NCI-H1417 treated with DMSO at 0.1 percent for 48 hours (cell line): ENCODE measurements at places on chromosomes 2 and 18.

DNA sequence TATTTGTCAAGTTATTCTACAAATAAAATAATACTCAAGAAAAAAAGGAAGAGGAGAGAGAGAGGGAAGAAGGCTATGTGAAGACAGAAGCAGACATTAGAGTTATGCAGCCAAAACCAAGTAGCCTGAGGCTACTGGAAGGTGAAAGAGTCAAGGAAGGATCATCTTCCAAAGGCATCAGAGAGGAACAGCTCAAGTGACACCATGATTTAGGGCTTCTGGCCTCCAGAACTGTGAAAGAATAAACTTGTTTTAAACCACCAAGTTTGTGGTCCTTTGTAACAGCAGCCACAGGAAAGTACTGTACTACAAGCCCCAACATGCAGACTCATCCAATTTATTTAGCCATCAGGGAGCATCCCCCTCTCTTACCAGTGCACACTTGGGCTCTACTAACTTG, 788.5 kb upstream of the LRRTM1 start:
- DNase-seq: no peak

GRCh38 chr2:118994172-118994700, 52.2 kb downstream of the MARCO start:
- DNase-seq: no peak

GRCh38 chr2:236941551-236941950, 144.1 kb upstream of the COPS8 start:
- no peak for DNase-seq

GRCh38 chr2:68857202-68857845, 13.9 kb downstream of the BMP10 start:
- no peak for DNase-seq

- no peak for DNase-seq
Observed at GRCh38 chr2:78416625-78417300, 608.7 kb upstream of the REG3G start.

GRCh38 chr2:3659447-3660432, 1.7 kb downstream of the ALLC start:
- DNase-seq: no peak

GRCh38 chr18:57831597-57832377, 28.7 kb upstream of the ATP8B1 start:
- no peak for DNase-seq

GRCh38 chr2:209640358-209640757, 131.3 kb upstream of the UNC80 start:
- DNase-seq: no peak

- no peak for DNase-seq
Observed at GRCh38 chr2:80560326-80560725, 255.8 kb upstream of the LRRTM1 start.

DNA sequence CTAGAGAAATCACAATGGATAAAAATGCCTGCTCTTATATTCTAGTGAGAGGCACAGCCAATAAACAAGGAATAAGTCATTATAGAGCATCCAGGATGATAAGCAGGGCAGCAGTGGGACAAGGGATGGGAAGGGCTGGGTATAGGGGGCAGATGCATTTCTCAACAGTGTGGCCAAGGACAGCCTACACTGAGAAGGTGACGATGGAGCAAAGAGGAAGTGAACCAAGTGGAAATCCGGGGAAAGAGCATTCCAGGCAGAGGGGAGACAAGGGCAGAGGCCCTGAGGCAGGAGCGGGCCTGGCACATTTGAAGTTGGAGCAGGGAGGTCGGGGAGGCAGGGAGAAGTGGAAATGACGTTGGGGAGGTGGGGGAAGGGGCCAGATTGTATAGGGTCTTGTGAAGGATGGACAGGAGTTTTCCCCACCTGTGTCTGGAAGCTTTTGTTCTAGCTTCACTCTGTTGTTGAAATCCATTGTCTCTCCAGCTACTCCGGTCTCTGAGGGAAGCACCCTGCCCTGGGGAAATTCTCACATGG, 17.6 kb downstream of the TMEM177 start:
- no peak for DNase-seq

DNA sequence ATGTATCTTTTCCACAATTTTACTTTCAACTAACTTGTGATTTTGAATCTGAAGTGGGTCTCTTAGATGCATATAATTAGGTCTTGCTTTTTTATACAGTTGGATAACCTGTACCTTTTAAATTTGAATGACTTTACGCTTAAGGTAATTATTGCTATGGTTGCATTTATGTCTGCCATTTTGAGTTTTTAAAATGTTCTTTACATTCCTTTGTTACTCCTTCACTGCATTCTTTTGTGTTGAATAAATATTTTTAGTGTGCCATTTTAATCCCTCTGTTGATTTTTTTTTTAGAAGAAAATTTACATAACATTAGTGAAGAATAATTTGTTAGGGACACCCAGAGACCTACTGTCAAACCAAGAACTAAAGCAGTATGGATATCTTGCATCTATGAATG, 65.3 kb downstream of the BIRC6 start:
- DNase-seq: no peak

DNA sequence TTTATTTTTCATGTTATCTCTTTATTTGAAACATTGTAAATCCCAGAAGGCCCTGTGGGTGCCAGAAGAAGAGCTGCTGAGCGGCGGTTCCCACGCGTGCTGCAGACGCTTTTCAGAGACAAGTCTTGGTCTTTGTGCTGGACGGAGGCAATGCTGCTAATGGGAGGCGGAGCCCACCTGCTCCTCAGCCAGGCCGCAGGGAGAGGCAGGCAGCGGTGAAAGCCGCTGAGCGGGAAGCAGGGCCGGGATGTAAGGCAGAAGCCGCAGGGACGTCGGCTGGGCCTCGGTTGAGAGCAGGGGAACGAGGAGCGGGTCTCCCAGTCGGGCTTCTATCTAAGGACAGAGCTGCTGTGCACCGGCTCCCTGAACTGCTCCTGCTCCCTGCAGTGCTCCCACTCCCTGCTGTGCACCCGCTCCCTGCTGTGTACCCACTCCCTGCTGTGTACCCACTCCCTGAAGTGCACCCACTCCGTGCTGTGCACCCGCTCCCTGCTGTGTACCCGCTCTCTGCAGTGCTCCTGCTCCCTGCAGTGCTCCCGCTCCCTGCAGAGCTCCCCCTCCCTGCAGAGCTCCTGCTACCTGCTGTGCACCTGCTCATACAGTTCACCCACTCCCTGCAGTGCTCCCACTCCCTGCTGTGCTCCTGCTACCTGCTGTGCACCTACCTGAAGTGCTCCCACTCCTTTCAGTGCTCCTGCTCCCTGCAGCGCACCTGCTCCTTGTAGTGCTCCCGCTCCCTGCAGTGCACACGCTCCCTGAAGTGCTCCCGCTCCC, 16.4 kb downstream of the TMEM18 start:
- no peak for DNase-seq

DNA sequence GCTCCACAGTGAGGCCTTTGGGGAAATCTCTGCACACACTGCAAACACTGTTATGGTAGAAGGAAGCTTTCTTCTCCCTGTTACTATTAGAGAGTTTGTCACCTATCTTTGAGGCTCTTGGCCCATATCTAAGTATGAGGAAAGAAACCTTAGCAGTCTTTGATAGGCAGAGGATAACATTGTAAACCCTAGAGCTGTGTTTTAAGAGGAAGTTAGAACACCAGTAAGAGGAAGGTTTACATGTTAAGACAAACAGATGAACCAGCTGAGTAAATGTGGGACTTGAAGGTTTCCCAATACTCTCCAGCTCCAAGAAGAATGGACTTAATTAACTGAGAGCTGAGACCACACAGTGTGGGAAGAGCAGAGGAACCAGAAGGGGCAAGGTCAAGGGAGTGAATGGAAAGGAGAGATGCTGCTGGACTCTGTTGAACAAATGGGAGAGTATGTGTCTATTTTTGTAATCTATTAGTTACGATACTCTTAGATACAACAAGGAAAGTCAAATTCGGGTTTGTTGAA, 257.0 kb downstream of the DPP10 start:
- DNase-seq: no peak

- DNase-seq: no peak
Observed at GRCh38 chr2:237568121-237568660, 1.8 kb downstream of the PRLH start.

- no peak for DNase-seq
Observed at GRCh38 chr18:44682201-44682870, 1.6 kb downstream of the SETBP1 start.

DNA sequence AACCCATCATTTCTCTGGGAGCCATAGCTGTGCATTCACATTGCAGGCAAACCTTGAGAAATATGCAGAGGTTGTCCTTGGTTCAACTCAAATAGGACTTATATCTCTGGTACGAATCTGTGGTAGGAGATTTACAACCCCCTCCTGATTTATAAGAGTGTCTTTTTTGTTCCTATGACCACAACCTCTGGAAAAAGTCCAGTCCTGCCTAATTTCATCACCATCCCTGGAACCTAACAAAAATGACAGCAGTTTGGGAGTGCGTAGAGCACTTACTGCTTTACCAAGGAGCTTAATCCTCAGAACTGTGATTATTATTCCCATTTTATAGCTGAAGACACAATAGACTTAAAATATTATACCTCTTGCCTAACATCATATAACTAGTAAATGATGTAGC, 66.5 kb downstream of the VWC2L start:
- DNase-seq: no peak

DNA sequence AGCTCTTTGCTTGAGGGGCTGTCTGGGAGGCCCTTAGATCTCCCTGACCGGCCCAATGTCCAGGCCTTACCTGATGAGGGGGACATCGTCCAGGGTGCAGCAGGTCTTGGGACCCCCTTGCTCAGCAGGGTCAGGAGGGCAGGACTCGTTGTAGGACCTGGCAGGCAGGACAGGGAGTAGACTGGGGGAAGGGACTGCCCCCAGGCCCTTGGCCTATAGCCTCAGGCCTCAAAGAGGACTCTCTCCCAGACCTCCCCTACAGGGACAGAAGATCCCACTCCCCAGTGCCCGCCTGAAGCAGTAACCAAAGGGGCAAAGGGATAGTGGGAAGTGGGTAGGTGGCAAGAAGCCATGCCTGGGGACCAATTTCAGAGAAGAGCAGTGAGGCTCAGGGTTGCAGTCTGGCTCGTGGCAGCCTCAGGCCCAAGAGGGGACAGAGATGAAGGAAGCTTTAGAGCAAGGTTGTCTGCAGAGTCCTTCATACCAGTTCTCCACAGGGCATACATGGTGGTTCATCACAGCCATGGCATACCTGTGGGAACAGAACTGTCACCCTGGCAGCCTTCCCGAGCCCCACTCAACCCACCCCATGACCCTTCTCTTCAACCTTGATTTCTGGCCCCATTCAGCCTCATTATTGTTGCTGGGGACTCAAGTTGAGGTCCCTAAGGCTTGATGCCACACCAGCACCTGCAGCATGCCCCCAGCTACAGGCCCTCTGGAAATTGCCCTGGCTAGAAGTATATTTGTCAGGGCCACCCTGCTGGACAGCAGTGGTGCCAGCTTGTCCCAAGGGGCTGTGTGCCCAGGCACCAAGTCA, 1.3 kb downstream of the TMEM150A start:
- no peak for DNase-seq

DNA sequence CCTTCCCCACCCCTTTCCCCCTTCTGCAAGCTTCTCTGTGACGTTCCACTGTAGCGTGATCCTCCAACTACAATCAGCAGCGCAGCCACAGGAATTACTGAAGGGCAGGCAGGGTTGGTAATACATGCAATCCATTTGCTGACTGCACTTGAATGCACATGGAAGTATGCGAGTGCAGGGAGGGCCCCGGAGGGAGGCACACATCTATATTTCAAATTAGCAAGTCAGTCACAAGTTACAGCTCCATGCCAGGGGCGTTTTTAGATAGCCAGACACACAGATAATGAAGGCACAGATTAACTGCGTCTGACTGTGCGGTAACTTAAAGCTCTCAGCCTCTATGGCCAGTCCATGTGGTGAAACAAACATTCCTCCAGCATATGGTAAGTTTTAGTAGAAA, 209.2 kb upstream of the GATA6 start:
- DNase-seq: no peak

DNA sequence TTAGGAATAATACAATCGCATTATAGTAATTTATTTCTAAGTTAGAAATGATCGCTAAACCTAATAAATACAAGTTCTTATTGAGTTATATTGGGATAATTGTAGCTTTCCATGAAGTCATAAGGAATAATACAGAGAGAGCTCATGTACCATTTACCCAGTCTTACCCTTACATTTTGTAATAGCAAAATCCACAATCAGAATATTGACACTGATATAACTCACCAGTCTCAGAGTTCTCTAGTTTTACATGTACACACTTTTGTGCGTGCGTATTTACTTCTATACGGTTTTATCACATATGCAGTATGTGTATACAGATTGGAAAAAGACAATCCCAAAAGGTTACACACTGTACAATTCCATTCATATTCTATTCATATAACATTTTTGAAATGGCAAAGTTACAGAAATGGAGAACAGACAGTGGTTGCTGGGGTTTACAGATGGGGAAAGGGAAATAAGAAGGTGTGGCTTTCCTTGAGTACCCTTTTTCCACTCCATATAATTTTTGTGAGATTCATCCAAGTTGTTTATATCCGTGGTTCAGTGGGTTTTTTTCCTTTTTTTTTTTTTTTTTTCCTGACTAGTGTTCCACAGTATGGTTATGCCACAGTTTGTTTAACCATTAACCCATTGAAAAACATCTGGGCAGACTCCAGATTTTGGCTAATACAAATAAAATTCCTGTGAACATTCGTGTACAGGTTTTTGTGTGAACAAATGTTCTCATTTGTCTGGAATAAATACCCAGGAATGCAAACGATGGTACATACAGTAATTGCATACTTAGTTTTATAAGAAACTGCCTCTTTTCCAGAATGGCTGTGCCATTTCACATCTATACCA, 117.2 kb downstream of the HNMT start:
- no peak for DNase-seq

- no peak for DNase-seq
Observed at GRCh38 chr2:12469141-12469561, 247.6 kb upstream of the TRIB2 start.

- peak; percentile 42 for DNase-seq
Observed at GRCh38 chr2:172234716-172235691, 132.3 kb upstream of the DLX2 start.

- no peak for DNase-seq
Observed at GRCh38 chr2:51855683-51856082, 823.8 kb upstream of the NRXN1 start.

GRCh38 chr2:192560326-192560725, 365.6 kb upstream of the TMEFF2 start:
- no peak for DNase-seq

DNA sequence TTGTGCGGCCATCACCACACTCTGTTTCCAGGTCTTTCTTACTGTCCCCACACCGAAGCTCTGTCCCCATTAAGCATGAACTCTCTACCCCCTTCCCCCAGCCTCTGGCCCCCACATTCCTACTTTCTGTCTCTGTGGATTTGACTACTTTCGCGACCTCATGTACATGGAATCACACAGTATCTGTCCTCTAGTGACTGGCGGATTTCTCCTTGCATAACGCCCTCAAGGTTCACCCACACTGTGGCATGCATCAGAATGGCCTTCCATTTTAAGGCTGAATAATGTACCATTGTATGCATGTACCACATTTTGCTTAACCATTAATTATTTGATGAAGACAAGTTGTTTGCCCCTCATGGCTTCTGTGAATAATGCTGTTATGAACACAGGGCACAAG, 467.6 kb upstream of the HS6ST1 start:
- DNase-seq: no peak

GRCh38 chr18:30004965-30005364, 1037.6 kb downstream of the DSC3 start:
- no peak for DNase-seq
